Right lobe of liver (tissue), 6 donors: ENCODE measurements at places on chromosomes 16 and 17. TPM values are rescaled to one million over a fixed set of nuclear protein-coding genes. Genes with fewer than 3 reads are reported as not detected.

The NTN3 gene
- 1.2 TPM for total RNA-seq

The GAN gene
- 2.6 TPM for total RNA-seq

The CHMP6 gene
- 14.7 TPM for total RNA-seq

The TNP2 gene
- total RNA-seq, result not detected

The SMIM5 gene
- 0.29 TPM for total RNA-seq

The CRAMP1 gene
- 5.4 TPM for total RNA-seq

The PLK1 gene
- total RNA-seq, result 3.6 TPM

The MPO gene
- total RNA-seq, result 0.26 TPM

The OR1A1 gene
- total RNA-seq, result not detected

The CCL13 gene
- total RNA-seq, result 0.27 TPM

The NPTX1 gene
- not detected for total RNA-seq

The ANTKMT gene
- 45.8 TPM for total RNA-seq

The KIAA0513 gene
- 4.2 TPM for total RNA-seq

The KRTAP4-5 gene
- not detected for total RNA-seq

The KRT9 gene
- not detected for total RNA-seq

The VASN gene
- total RNA-seq, result 22.9 TPM

The SLC38A8 gene
- not detected for total RNA-seq

The HIRIP3 gene
- total RNA-seq, result 9.7 TPM

The CPHXL2 gene
- total RNA-seq, result not detected

The ALOX12 gene
- not detected for total RNA-seq

The SHISA6 gene
- total RNA-seq, result not detected

The SALL1 gene
- total RNA-seq, result 22.9 TPM

The WWP2 gene
- total RNA-seq, result 22.8 TPM

The ZSCAN10 gene
- not detected for total RNA-seq

The ENPP7 gene
- 3.4 TPM for total RNA-seq

The EPX gene
- 0.07 TPM for total RNA-seq

The CHST6 gene
- total RNA-seq, result 0.02 TPM

The KCTD19 gene
- not detected for total RNA-seq

The HSD17B2 gene
- total RNA-seq, result 144 TPM

The GAST gene
- total RNA-seq, result not detected

The PRSS36 gene
- total RNA-seq, result 0.73 TPM

The MAP2K6 gene
- total RNA-seq, result 3.5 TPM

The NPIPA8 gene
- total RNA-seq, result not detected

The SP2 gene
- 5.9 TPM for total RNA-seq

The CA7 gene
- not detected for total RNA-seq

The GALNS gene
- total RNA-seq, result 20.1 TPM

The SPATA22 gene
- not detected for total RNA-seq

The CTRB2 gene
- not detected for total RNA-seq

The RSPRY1 gene
- total RNA-seq, result 18.5 TPM

The C16orf86 gene
- total RNA-seq, result 2.6 TPM

The CLEC18C gene
- 0.56 TPM for total RNA-seq

The PPY gene
- total RNA-seq, result not detected

The TNFRSF17 gene
- total RNA-seq, result not detected

The HLF gene
- total RNA-seq, result 48.6 TPM

The SEZ6L2 gene
- 0.49 TPM for total RNA-seq

The NPIPB9 gene
- total RNA-seq, result 3.4 TPM

The MYO15B gene
- 38.8 TPM for total RNA-seq

The NGFR gene
- total RNA-seq, result 7.2 TPM
